ENCODE measurements at places on chromosomes 5 and 9.

DNA sequence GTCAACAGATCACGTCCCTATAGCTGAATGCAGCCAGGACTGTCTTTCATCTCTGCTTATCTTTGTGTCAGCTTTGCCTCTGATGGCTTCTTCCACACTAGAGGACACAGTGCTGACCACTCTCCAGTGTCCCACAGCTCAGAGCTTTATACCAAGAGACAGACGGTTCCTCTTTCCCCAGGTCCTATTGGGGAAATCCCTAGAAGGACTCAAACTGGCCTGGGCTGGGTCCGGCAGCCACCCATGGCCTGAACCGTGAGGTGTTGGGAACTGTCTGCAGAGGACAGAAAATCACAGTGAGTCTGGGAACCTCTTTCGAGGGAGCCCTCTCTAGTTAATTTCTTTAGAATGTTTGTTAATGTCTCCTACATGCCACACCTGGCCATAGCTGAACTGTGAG lies 68.3 kb upstream of the SHB start:
- no peak for DNase-seq

GRCh38 chr9:36101916-36102741 lies 34.4 kb upstream of the GLIPR2 start:
- no peak for DNase-seq

DNA sequence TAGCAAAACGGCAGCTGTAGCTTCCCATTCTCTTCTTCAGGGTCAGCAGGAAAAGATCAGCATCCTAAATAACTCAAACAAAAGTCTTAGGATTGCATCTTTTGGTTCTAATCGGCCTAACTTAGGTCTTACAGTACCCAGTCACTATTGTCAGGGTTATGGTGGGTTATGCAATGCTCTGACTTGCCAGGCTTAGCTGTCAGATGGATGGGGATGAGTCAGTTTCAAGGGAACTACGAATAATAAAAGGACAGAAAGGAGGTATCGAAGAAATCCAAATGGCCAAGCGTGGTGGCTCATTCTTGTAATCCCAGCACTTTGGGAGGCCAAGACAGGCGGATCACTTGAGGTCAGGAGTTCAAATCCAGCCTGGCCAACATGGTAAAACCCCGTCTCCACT lies 46.5 kb downstream of the PPP1R2B start:
- no peak for DNase-seq

DNA sequence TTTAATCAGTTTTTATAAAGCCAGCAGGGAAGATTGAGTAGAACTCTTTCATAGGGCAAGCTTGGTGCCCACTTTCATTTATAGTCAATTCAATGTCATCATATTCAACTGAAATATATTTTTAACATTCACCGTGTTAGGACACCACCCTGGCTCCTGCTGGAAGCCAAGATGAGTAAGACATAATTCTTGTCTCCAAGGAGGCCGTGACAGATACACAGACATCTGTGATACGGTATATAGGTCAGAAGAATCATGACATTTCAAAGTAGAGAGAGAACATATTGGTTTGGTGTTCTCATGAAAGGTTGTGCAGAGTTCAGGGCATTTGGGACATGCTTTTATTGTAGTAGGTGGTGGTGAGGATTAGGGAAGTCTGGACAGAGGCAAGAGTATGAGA lies 120.1 kb downstream of the CMYA5 start:
- DNase-seq, result no peak

GRCh38 chr5:144469106-144469505 lies 298.4 kb downstream of the KCTD16 start:
- no peak for DNase-seq

- no peak for DNase-seq
These were observed 838.3 kb downstream of the TLE4 start for GRCh38 chr9:80410106-80410505.

DNA sequence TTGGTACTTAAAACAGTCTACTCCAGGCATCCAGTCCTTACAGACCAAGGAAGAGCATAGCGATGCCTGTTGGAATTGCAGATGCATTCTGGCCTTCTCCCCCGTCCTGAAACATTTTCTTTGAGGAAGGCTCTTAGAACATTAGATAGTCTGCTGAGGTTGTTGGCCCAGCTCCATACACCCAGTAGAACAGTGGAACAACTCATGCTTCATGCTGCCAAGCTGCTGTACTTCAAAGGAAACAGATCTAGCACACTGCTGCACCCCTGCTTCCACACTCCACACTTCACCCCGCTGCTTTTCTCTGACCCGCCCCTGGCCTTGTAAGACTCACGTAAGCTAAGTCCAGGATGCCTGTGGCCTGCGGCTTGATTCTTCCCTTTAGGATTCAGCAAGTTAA lies 33.4 kb upstream of the NCS1 start:
- DNase-seq, result peak; percentile 67

DNA sequence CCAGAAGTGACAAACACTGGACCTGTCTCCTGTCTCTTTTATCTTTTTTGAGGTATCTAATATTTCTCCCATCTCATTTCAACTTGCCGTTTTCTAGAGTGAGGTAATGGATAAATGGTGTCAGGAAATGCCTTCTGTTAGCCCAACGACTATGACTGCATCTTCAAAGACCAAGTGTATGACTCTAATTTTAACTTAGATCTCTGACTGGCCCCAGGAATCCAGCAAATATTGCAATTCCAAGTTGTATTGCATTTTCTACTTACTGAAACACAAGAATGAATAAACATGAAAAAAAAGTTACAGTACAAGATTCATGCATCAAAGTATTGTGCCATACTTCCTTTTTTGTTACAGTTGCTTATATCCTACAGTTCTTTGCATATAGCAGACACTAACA lies 26.3 kb downstream of the SLC28A3 start:
- DNase-seq, result no peak

DNA sequence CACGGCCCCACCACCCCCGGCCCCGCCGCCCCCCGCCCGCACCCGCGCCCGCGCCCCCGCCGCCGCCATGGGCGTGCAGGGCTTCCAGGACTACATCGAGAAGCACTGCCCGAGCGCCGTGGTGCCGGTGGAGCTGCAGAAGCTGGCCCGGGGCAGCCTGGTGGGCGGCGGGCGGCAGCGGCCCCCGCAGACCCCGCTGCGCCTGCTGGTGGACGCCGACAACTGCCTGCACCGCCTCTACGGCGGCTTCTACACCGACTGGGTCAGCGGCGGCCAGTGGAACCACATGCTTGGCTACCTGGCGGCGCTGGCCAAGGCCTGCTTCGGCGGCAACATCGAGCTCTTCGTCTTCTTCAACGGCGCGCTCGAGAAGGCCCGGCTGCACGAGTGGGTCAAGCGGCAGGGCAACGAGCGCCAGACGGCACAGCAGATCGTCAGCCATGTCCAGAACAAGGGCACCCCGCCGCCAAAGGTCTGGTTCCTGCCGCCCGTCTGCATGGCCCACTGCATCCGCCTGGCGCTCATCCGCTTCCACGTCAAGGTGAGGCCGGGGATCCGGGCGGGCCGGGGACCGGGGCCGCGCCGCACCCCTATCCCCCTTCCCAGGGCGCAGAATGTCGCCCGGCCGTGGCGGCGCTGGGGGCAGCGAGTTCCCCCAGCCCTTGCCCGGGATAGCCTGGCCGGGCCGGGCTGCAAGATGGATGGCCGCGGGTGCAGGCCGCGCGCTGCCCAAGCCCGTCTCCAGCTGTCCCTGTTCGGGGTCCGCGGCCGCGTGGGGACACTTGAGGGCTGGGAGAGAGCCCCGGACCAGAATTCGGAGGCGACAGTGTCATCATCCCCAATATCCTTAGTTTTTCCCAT lies 594 bp downstream of the FAM120A start:
- peak; percentile 36 for DNase-seq

DNA sequence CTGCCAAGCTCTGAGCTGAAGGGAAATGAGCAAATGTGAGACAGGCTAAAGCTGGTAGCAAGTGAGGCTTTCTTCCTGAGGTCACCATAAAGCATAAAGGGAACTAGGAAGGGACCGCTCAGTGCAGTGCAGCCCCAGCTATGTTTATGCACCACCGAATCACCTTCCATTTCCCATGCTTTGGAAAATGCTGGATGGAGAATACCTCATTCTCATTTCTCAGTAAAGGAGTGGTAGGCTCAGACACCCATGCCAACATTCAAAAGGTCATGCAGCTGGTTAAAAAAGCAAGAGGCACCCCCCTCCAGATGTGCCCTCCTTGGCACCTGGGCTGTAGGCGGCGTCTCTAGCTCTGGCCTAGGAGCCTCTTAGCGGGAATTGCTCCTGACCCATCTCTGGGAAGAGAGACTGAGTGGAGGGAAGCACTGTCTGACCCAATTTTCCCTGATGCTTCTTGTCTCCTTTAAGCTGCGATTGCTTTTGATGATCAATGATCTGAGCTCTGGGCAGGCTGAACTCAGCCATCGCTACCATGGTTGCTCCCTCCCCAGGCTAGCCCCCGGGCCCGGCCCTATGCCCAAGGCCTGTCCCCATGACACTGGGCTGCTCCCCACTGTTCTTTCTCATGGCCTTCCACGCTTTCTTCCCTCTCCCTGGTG lies 58.7 kb downstream of the ZNF354C start:
- DNase-seq, result no peak

DNA sequence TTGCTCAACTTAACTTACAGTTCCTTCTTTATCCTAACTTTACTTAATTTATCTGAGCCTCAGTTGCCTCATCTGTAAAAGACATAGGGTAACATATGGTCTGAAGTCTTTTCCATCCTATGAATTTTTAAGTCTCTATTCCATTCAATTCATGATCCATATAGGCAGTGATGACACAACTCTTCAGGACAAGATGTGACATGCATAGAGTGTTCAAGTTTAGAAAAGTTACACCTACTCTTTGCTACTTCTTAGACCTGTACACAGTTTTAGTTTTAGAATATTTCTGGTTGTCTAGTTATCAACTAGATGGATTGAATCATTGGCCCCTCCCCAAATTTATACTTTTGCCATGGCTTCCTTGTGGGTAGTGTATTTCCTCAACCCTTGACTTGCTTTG lies 50.7 kb upstream of the ELL2 start:
- no peak for DNase-seq

DNA sequence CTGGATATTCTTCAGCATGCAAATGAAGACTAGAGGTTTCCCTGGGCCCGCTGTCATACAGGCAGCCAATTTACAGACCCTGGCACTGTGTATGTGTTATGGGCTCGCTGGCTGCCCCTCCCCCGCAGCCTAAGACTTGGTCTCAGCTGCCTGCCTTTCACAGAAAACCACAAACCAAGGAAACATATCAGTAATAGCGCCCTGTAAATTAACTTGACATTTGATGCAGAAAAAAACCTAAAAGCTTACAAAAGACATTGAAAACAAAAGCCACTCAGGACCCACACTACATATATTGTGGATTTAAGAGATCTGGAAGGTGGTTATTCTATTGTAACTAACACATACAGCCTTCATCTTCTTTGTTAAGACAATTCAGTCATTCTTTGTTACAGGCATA lies 287.0 kb upstream of the TMEM161B start:
- DNase-seq, result no peak

DNA sequence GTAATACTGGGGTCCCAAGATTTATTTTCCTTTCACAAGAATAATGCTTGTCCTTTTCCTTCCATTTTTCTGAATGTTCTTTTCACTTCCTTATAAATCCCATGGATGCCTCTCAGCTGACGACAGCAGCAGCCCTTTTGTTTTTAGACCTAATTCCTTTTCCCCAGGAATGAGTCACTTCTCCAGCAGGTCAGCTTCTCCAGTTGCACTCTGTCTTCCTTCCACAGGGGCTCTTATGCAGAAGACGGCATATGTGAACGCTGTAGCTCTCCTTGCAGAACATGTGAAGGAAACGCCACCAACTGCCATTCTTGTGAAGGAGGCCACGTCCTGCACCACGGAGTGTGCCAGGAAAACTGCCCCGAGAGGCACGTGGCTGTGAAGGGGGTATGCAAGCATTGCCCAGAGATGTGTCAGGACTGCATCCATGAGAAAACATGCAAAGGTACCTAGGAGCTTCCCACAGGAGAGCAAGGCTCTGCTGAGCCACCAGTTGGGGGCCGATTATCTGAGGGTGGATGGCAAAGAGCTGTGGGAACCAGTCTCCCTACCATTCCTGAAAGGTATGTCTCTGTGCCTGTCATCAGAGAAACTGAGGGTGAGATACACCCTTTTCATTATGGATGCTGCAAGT lies 72.9 kb downstream of the RFK start:
- DNase-seq, result no peak

- DNase-seq, result no peak
These were observed 15.0 kb downstream of the SPRY4 start for GRCh38 chr5:142309747-142310318.

DNA sequence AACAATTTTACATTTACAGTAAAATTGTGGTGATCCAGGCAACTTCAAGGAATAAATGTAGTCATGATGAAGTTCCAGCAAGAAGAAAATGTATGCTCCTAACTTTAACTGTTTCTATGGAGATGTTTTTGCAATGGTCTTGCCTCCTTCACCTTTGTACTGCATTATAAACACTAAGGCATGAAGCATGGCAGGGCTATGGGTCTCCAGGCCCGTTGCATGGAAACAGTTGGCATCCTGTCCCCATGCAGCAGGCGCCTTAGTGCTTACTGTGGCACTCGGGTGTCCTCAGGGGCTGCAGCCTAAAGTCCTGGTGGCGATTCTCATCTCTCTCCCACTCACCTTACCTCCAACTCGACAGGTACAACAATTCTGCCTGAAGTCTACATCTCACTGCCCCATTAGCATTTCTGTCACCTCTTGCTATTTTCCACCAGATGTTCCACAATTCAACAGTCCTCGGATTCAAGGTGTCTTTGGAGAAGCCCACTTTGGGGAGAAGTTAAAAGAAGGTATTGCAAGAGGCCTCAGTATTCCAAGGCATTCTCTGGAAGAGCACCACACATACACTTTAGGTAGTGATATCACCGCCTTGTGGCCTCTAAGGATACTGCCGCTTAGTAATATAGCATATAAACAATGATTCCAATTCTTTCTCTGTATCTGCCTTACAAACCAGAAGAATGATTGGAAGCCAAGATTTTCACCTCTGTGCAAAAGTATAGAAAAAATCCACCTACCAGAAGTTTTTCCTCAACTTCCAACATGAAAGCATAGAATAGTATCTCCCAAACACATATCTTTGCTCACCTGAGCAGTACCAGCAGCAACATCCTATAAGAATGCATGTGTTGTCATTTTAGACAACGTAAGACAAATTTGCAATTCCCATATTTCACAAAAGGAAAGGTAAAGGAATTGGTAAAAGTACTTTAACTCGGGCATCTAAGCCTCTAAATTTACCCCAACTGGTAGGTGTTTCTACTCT lies 5.1 kb downstream of the LIFR start:
- peak; percentile 27 for DNase-seq

DNA sequence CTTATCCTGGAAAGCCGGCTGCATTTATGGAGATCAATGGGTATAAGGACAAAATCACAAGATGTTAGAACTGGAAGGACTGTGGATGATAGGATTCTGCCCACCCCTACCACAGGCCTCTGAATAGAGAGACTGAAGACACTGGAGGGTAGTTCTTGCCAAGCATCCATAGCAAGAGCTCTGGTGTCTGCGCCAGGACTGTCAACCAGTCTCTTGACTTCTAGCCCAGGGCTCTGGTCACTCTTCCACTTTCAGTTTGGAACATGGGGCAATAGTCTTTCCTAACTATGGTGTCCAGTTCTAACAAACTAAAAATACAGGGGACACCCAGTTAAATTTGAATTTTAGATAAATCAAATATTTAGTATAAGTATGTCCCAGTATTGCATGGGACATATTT lies 23.4 kb downstream of the LARP1 start:
- DNase-seq, result no peak

GRCh38 chr5:113163328-113163727 lies 186.7 kb downstream of the DCP2 start:
- DNase-seq, result no peak

- DNase-seq, result no peak
These were observed 16.7 kb downstream of the UBE2D2 start for GRCh38 chr5:139577689-139578290.

Data from NCI-H2171 (cell line).